ENCODE measurements at places on chromosomes 7 and 10.

- no peak for DNase-seq
Measured at GRCh38 chr7:86942995-86943394, 116.5 kb downstream of the ELAPOR2 start.

GRCh38 chr7:131057015-131057793, 270.5 kb upstream of the MKLN1 start:
- DNase-seq = peak; percentile 64

GRCh38 chr10:13717571-13717935, 130.8 kb downstream of the PRPF18 start:
- DNase-seq = no peak

DNA sequence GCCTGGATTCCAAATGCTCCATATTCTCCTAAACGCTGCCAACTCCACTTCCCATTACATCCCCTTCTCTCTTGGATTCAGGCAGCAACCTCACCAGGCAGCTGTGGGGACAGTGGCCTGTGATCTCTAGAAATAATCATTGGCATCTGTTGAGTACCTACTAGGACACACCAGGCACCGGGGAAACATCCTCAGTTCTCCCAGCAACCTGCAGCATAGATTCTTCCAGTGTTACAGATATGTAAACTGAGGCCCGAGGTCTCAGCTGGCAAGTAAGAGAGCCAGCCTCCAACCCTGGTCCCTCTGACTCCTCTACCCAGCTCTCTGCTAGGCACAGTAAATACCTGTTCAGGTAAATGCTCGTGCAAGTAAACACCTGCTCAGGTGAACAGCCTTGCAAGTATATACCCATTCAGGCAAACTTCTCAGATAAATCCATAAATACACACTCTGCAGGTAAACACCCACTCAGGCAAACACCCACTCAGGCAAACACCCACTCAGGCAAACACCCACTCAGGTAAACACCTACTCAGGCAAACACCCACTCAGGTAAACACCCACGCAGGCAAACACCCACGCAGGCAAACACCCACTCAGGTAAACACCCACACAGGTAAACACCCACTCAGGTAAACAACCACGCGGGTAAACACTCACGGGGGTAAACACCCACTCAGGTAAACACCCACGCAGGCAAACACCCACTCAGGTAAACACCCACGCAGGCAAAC, 18.7 kb downstream of the ASB13 start:
- no peak for DNase-seq

- DNase-seq = no peak
Measured at GRCh38 chr10:31646519-31646918, 282.1 kb downstream of the ARHGAP12 start.
